Hypothalamus (tissue), 51 donors: ENCODE measurements at places on chromosomes 12 and 14.

DNA sequence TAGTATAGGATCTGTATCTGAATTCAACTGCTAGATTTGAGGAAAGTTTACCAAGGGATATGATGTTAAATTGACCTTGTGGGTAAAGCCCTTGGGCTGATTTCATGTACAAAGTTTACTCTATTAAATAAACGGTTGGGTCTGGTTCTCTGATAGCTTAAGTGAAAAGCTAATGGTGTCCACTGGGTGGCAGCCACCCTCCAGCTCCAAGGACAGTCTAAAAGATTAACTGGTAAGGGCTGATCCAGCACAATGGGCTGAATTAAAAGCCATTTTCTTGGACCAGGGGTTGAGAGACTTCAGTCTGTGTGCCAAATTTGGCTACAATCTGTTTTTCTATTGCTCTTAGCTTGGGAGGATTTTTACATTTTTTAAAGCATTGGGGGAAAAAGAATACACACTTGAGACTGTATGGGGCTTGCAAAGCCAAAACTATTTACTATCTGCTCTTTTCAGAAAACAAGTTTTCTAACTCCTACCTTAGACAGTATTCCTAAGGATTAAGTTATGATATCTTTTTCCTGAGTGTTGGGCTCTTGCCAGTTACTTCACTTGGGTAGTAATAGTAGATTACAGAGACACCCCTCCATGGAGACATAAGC is 116.5 kb downstream of the GPHN start:
- DNase-seq = peak; percentile 3

- no peak for DNase-seq
Measured at GRCh38 chr14:37652042-37652441, 56.6 kb downstream of the TTC6 start.

DNA sequence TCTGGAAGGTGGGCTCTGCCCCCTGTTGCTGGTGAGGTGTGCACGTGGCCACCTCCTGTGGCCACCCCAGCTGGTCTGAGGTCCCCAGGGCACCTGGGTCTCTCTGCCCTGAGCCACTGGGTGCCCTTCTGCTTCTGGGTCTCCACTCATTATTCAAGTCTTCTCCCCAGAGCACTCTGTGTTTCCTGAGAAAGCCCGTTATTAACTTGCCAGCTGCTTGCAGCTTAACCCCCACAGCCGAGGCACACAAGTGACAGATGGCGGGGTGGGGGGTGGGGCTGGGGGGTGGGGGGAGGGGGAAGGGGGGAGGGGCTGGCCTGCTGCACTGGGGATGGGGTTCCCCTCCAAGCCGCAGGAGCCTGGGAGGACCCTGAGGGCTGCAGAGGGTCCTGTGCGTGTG is 40.5 kb downstream of the FBRSL1 start:
- DNase-seq = no peak

DNA sequence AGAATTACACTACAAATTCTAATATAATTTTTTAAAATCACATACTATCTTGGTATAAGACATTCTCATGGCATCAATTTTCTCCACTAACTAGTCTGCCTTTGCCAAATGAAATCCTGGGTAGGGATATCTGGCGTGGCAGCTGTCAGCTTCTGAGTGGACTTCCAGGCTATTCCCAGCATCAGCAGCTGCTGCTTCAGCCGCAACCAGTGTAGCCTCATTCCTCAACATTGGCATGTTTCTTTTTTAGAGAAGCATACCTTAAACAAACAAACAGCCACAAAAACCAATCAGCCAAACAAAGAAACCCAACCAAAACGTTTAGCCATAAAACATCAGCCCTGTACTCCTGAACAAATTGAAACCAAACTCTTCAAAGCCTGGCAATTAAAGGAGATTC is 235.8 kb downstream of the SSPN start:
- no peak for DNase-seq

DNA sequence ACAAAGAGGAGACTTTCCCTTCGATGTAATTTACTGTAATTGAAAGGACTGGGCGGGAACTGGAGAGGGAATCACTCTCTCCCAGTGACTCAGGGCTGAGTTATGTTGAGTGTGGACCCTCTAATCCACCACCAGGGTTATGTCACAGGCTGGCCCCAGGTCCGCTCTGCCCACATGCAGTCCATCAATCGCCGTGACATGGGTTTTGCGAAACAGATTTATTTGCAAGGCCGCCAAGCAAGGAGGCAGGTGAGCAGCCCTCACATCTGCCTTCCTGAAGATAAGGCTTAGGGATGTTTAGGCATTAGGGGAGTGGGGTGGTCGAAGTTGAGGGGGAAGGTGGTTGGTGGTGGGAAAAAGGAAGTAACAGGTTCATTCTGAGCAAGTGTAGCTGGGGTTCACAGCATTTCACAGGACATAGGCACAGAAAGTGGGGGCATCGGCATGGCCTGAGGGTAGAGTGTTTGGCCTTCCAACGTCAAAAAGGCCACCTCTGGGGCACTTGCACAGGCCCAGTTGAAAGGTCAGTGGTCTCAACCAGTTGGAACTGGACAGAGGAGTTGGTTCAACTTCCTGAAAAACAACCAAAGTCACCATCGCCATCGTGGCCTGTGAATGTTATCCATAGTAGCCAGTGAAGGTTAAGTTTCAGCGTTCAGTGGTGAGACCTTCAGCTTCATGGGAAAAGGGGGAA is 66.9 kb downstream of the DNAH10 start:
- DNase-seq = no peak

DNA sequence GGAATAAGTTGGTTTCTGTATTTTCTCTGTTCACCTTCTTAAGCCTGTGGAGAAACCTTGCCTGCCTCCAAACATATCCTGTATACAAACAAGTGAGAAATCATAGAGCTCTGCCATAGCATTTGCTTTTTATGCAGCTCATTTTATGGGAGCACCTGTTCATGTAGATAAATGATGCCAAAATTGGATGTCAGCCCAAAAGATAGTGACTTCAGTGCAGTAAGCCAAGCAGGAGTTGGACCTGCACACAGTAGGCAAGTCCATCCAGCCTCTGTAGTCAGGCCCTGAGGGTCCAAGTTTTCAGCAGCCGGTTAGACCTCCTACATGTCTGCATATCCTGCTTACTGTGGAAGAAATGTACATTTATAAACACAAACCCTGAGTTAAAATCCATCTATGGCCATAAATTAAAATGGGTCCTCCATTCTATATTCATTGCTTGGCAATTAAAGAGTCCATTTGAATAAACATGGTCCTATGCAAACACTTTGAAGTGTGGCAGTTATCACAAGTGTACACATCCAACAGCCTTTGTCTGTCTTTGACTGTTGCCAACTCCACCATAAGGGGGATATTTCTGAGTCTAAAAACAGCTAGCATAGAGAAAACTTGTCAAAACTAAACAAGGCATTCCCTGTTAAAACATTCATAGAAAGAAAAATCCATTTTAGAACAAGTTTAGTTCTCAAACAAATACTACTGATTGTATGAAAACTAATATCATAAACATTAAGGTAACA is 847.8 kb downstream of the RPS29 start:
- DNase-seq = no peak

DNA sequence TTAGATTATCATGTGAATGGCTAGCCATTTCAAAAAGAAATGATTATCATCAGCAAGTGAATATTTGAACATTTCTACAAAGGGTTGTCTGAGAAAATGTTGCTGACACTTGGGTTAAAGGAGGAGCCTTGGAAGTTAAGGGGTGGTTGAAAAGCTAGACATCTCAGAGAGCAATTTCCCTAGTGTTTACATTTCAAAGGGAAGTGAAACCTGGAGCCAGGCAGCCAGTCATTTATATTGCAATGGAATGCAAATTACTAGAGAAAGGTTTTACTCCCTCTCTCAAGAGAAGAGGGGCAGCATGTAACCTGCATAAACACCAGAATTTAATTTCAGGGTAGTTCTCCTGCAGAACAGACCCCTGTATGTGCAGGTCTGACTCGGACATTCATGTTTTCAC is 279.0 kb downstream of the SLC16A7 start:
- DNase-seq = no peak
